Activated CD4-positive, CD25-positive, alpha-beta regulatory T cell treated with anti-CD3 and anti-CD28 coated beads, Interleukin-2, amount 50 U/mL, for 72 hours (primary cell): ENCODE measurements at places on chromosomes 1 and 21.

DNA sequence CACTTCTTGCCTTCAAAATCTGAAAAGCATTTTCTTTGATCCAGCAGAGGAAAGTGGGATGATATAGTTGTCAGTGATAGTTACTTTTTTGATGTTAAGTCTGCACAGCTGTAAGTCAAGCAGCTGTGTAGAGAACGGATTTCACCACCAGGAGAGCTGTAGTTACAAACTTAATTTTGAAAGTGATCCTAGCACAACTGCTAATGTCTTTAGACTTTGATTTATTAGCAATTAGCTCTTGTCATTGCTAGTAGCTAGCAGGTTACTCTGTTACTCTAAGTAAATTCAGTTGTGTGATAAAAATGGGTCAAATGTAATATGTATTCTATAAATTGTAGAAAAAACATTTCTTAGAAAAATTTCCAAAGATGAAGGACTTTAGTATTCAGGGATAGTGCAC lies 46.0 kb downstream of the ALG6 start:
- no peak for DNase-seq

DNA sequence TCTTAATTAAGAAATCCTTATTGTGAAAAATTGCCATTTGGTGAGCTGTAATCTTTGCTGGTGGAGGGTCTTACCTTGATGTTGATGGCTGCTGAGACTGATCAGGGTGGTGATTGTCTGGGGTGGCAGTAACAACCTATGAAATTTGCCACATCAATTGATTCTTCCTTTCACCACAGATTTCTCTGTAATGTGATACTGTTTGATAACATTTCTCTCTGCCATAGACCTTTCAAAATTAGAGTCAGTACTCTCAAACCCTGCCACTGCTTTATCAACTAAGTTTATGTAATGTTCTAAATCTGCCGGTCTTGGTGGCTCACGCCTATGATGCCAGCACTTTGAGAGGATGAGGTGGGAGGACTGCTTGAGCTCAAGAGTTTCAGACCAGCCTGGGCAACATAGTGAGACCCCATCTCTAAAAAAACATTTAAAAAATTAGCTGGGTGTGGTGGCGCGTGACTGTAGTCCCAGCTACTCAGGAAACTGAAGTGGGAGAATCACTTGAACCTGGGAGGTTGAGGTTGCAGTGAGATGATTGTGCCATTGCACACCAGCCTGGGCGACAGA lies 5.0 kb downstream of the KPNA6 start:
- no peak for DNase-seq

DNA sequence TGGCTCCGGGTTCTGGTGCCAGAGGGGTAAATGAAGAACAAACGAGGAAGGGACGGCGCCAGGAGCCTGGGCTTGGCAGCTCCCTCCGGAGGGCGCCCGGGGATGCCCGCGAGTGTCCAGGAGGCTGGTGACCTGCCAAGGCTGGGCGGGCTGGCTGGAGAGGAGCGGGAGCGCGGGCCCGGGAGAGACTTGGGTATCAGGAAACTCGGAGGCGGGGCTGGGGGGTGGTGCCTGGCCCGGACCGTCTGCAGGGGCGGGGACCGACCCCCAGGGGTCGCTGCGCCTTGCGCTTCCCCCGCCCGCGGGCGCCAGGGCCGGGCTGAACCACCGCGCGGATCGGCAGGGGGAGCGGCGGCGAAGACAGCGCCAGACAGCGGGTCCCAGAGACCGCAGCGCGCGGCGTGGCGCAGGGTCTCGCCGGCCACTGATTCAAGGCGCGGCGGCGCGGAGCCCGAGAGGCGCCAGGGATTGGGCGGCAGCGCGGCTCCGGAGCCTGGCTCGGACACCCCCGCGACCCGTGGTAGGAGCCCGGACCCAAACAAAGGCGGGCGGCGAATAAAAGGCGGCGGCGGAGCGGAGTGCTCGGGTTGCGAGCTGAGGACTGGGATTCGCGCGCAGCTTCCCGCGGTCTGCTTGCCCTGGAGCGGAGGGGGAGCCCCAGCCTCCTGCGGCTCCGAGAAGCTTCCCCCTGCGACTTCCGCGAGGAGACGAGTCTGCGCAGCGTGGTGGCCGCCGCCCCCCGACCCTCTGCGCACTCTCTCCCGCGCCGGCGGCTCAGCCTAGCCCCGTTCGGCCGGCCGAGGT lies at the start of gene DISP3:
DISP3 (plus strand) TSS at position 585 of the 804 bp plus-strand sequence. CDS start 21,838 bp downstream, outside the sequence.
- peak; percentile 75 for DNase-seq

DNA sequence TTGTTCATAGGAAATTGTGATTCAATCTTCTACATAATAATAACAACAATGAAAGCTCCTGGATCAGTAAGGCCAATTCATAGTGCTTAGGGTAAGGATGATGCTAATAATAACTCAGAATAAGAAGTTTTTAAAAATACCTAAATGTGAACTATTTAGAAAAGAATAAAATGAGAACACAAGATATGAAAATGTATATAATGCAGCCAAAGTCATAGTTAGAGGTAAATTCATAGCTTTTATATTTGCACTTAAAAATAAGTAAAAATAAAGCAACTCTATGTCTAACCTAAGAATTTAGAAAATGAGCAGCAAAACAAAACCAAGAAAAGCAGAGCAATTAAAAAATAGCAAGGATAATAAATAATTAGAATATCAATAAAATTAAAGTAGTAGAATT lies 43.5 kb upstream of the JUN start:
- DNase-seq: no peak

- DNase-seq: no peak
Measured at GRCh38 chr1:48294656-48295055, 72.1 kb downstream of the SLC5A9 start.

GRCh38 chr1:24872061-24872850 lies 57.8 kb downstream of the RUNX3 start:
- peak; percentile 19 for DNase-seq
